ENCODE measurements at places on chromosomes 12 and 14.

DNA sequence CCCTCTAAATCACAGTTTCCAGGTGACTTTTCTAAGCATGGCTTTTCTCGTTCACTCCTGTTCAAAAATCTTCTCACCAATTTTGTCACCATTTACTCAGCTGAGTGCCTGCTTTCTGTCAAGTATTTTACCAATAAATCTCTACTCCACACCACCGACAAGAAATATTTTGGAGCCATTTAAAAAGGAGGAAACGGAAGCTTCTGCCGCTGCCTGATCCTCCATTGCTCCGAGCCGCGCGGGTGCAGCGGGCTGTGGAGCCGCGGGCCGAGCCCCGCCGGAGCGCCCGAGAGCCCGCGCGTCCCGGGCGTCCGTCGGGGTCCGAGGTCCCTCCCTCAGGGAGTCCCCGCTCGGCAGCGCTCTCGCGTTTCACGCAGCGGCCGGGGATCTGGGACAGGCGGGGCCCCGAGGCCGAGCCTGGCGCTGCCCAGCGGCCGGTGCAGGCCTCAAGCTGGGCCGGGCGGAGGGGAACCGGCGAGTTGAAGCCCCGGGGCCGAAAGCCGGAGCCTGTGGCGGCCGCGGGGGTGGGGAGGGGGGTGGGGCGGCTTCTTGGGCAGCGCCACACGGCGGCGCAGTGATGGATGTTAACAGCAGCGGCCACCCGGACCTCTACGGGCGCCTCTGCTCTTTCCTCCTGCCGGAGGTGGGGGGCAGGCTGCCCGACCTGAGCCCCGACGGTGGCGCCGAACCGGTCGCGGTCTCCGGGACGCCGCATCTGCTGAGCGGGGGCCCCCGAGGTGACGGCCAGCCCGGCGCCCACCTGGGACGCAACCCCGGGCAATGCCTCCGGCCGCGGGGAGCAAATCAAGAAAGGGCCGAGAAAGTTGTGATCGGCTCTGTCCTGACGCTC is 1.1 kb upstream of the HEBP1 start:
- DNase-seq = peak; percentile 20

DNA sequence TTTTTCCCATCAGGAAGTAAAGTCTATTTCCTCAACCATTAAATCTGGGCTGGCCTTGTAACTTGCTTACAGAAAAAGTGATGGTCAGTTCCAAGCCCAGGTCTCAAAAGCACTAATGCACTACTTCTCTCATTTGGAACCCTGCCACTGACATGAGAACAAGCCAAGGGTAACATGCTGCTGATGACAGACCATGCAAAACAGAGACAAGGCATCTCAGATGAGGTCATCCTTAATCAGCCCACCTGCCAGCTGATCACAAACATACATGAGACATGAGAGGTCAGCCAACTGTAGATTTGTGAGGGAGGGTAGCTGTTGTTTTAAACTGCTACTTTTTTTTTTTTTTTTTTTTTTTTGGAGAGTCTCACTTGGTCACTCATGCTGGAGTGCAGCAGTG is 16.2 kb downstream of the TWF1 start:
- DNase-seq = no peak

DNA sequence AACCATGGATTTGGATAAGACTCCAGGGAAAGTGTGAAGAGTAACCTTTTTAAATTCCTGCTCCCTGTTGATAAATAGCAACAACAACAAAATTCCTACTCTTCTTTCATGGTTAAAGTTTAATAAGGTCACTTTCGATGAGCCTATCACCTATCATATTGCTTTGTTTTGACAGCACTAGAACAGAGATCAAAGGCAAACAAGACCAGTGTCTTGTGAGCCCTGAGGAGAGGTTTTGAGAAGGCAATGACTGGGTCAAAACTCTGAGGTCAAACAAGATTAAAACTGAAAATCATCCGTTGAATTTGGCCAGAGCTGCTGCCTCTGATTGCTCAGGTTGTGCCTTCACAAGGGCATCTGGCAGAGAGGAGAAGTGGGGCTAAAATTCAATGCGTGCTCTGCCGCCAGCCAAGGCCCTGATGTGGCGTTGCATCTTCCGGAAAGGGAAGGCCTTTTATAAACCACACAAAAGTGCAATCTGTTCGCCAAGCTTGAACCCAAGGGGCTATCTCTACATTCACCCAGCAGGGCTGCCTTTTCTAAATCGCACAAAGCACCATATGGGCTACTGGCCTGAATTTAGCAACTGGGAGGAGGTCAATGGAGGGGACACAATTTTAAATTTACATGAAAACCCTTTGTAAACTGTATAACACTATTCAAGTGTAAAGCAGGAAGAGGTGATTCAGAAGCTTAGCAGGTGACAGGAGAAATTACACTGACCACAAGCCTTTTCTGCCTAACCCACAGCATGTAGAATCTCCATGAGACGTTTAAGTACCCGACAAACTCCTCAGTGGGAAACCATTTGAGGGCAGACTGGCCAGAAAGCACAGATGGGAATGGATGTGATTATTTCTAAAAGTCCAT is 140.8 kb downstream of the DAD1 start:
- DNase-seq = no peak

DNA sequence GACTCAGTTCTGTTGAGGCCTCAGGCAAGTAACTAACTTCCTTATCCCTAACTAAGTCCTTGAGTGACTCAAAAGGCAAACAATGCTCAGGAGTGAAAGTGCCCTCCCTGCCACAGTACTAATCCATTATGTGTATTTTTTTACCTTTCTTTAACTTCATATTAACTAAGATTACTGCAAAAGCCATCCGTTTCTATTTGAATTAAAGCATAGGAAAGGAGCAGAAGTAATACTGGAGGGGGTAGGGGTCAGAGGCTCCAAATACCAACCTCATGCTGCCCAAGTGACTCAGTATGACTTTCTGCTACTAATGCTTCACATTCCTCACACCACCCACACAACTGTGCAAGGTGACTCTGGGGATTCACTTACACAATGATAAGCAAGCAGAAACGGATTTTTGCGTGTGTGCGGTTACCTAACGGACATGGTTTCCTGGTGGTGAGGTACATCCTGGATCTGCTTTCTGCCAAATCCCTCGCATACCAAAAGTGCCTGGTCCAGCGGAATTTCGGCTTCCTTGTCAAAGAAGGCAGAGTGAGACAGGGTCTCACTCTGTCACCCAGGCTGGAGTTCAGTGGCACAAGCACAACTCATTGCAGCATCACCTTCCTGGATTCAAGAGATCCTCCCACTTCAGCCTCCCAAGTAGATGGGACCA is 25.1 kb downstream of the MOK start:
- DNase-seq = no peak

DNA sequence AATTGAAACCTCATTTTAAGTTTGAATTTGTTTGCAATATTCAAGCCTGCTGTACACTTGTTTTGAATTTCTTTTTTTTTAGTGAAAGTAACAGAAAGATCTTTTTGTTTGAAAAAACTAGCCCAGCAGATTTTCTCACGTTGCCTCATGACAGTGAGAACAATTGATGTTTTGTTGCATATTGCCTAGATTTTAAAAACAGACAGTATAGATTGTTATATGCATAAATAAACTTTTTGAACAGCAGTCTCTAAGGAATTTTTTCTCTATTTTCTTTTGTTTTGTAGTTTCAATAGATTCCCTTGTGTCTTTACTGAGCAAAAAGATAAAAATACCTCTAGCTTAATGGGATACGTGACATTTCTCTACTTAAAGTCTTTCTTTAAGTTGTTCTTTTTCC is 15.4 kb downstream of the OR6C6 start:
- DNase-seq = no peak

- DNase-seq = no peak
Measured at GRCh38 chr12:6946033-6946919, 2.5 kb downstream of the C12orf57 start.

GRCh38 chr12:123142518-123142840 is 8.4 kb downstream of the PITPNM2 start:
- no peak for DNase-seq

DNA sequence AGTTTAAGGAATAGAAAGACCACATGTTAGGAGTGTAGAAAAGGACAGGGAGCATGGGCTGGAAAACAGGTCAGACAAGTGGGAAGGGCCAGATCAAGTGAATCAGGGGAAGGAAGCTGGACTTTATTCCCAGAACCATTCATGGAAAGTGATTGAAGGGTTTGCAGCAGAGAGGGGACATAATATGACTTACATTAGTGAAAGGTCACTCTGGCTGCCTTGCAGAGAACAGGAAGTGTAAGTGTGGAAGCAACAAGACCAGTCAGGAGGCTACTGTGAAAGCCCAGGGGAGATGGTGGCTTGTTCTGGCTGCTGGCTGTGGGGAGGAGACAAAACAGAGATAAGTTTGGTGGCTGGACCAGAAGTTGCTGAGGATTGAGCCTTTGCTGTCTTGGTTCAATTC is 69.1 kb downstream of the VCPKMT start:
- DNase-seq = no peak

DNA sequence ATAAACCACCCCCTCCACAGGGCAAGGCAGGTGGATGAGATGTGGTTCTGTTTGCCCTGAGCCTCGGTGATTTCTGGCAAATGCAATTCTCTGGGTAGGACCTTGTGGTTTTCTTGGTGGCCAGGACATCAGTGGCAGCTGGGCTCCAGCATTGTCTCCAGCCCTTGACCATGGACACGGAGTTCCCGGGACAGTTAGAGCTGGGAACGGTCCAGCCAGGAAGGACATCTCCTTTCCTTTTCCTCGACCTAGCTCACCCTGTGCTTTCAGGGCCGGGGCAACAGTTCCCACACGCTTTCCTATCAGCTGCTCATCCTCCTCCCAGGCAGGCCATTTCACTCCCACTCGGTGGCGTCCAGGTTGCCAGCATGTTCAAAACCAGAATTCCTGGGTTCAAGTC is 9.2 kb downstream of the SERPINA4 start:
- no peak for DNase-seq

DNA sequence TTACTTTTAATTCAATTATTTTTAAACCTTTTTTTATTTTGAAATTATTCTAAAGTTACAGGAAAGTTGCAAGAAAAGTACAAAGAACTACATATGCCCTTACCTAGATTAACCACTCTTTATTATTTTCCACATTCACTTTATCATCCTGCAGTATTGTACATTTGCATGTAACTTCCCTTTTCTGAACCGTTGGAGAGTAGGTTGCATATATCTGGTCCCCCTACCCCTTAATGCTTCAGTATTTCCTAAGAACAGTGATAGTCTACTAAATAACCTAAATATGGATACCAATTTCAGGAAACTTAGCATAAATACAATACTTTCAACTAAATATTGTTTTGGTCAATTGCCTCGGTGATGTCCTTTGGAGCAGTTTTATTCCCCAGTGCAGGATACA is 15.0 kb downstream of the G2E3 start:
- DNase-seq = no peak

GRCh38 chr12:93790472-93791152 is 113.4 kb downstream of the CRADD start:
- DNase-seq = peak; percentile 86

DNA sequence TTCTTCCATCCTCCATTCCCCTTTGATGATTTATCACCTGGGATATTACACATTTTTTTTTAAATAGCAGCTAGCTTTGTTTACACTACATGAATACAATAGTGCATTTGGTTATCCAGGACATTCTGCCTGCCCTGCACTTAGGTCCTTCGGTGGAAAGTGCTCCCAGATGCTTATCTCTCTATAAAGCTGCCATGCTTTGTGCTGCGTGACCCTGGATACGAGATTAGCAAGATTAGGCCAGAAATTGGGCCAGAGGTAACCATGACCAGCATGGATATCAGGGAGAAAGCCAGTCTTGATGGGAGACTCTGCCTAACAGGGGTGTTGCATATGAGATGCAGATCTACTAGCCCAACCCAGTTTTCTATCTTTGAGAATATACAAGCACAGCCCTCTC is 12.1 kb upstream of the KRT83 start:
- DNase-seq = no peak

GRCh38 chr14:51697848-51698247 is 46.1 kb downstream of the FRMD6 start:
- DNase-seq = no peak

GRCh38 chr14:50334211-50334610 is 22.1 kb downstream of the DMAC2L start:
- DNase-seq = no peak

- no peak for DNase-seq
Measured at GRCh38 chr12:87642245-87642644, 387.0 kb downstream of the C12orf50 start.

DNA sequence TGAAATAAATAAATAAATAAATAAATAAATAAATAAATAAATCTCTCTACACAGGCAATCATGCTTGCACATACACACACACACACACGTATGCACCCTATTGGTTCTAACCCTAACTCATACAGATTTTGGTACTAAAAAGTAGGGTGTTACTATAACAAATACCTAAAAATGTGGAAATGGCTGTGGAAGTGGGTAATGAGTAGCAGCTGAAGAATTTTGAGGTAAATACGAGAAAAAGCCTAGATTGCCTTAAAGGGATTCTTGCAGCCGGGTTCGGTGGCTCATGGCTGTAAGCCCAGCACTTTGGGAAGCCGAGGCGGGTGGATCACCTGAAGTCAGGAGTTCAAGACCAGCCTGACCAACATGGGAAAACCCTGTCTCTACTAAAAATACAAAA is 15.7 kb upstream of the SLC2A3 start:
- no peak for DNase-seq

- DNase-seq = no peak
Measured at GRCh38 chr12:2856051-2856450, 788 bp downstream of the TEX52 start.

DNA sequence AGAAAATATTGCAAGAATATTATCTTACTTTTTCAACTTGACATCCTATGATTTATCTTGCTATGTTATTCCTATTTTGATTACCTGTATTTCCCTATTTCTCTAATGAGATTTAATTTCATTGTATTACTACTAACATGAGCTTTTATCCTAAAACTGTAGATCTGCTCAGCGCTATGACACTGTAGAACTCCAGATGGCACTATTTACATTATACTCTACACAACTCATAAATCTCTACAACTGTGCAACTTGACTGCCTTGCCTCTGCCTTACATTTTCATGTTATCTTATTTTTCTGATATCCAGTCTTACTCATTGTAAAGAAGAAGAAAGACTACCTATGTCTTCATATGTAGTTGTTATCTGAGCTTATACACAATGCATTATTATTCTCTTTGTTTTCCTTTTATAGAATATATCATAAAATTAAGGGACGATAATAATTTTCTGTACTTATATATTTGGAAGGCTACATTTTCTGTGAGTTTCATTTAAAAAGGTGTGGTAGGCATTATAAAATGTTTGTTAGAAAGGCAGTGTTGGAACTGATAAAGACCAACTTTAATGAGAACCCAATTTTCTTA is 24.1 kb downstream of the NUP37 start:
- no peak for DNase-seq

GRCh38 chr12:131605304-131605829 is 105.5 kb upstream of the SFSWAP start:
- DNase-seq = no peak

DNA sequence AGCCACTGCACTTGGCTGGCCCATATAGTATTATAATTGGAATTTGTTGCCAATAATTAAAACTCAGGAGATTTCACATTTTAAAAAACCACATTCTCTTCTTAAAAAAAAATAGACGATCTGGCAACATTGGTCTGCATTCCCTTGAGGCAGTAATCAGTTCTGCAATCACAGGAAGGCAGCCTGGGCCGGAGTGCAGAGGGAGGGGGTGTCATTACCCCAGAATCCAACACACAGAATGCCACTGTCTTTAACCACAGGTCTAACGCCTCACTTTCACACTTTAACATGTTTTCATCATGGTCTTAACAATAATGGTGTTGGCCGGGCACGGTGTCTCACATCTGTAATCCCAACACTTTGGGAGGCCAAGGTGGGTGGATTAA is 100.1 kb downstream of the SCARB1 start:
- no peak for DNase-seq

- DNase-seq = no peak
Measured at GRCh38 chr12:122106843-122107242, 28.3 kb downstream of the MLXIP start.

- DNase-seq = no peak
Measured at GRCh38 chr12:75561921-75562320, 50.5 kb upstream of the KRR1 start.
